Stimulated activated CD8-positive, alpha-beta memory T cell treated with anti-CD3 and anti-CD28 coated beads, Interleukin-4, amount 100 ng/mL, for 1 hour (primary cell): ENCODE measurements at places on chromosomes 6 and 20.

GRCh38 chr6:25960734-25961133 lies 1.9 kb upstream of the TRIM38 start:
- DNase-seq = no peak

- no peak for DNase-seq
Measured at GRCh38 chr6:154754152-154754551, 20.9 kb downstream of the SCAF8 start.

GRCh38 chr6:3329393-3330051 lies 70.8 kb downstream of the PSMG4 start:
- no peak for DNase-seq

- no peak for DNase-seq
Measured at GRCh38 chr6:89585154-89585553, 53.4 kb downstream of the LYRM2 start.

DNA sequence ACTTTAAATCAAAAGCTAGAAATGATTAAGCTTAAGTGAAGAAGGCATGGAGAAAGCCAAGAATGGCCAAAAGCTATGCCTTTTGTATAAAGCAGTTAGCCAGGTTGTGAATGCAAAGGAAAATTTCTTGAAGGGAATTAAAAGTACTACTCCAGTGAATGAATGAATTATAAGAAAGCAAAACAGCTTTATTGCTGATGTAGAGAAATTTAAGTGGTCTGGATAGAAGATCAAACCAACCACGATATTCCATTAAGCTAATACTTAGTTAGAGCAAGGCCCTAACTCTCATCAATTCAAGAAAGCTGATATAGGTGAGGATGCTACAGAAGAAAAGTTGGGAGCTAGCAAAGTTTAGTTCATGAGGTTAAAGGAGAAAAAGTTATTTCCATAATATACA lies 988.5 kb upstream of the ADGRB3 start:
- no peak for DNase-seq

DNA sequence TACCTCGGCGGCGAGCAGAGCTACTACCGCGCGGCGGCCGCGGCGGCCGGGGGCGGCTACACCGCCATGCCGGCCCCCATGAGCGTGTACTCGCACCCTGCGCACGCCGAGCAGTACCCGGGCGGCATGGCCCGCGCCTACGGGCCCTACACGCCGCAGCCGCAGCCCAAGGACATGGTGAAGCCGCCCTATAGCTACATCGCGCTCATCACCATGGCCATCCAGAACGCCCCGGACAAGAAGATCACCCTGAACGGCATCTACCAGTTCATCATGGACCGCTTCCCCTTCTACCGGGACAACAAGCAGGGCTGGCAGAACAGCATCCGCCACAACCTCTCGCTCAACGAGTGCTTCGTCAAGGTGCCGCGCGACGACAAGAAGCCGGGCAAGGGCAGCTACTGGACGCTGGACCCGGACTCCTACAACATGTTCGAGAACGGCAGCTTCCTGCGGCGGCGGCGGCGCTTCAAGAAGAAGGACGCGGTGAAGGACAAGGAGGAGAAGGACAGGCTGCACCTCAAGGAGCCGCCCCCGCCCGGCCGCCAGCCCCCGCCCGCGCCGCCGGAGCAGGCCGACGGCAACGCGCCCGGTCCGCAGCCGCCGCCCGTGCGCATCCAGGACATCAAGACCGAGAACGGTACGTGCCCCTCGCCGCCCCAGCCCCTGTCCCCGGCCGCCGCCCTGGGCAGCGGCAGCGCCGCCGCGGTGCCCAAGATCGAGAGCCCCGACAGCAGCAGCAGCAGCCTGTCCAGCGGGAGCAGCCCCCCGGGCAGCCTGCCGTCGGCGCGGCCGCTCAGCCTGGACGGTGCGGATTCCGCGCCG lies 994 bp downstream of the FOXC1 start:
- DNase-seq = no peak

DNA sequence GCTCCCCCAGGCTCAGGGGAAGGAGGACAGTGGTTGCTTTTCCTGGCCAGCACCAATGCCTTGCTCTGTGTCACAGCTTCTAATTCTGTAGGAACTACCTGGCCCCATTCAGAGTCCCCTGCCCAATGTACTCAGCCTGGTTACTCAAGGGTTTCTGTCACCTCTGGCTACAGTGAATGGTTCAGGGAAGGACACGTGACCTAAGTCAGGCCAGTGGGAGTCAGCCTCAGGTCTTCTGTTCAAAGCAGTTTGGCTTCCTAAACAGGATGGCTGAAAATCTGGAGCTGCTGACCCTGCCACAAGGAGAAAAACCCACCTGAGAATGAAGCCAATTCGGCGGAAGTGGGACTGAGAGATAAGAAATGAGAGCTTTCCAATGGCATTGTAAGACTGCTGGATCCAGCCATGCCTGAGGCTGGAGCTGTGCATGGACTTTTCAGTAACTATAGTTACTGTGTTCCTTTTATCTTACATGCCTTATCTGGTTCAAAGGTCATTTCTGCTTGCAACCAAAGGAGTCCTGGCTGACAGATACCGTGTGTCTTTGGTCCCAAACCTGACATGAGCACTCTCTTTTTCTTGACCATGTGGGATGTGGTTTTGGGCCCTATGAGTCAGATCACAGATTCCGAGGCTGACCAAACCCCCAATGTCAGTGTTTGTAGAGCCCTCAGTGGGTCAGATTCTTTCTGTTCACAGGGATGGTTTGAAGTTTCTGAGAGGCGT lies 104.3 kb downstream of the SULF2 start:
- DNase-seq = no peak

DNA sequence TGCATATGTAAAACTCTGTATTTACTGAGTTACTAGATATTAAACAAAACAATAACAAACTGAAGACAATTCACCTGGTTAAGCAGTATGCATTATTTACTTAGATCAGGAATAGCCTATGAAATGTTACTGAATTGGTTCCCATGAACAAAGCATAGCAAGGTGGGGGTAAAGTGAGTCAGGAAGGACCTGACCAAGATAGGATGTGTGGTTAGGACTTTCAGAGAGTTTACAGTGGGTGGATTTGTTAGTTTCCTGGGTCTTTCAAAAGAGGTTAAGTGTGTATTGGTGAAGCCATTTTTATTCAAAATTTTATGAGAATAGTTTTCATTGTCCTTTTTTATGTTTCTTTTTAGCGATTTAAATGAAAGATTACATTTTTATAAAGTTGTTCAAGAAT lies 32.9 kb downstream of the TBPL1 start:
- no peak for DNase-seq

DNA sequence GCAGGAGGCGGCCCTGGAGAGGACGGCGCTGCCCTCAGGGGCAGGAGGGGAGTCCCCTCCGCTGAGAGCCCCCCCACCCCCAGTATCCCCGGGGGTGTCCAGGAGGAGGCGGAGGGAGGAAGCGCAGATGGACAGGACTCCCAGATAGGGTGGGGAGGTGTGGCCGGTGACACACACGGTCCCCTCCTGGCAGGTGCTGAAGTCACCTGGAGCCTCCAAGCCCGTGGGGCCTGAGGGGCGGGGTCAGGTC lies 1.4 kb downstream of the STMN3 start:
- no peak for DNase-seq

DNA sequence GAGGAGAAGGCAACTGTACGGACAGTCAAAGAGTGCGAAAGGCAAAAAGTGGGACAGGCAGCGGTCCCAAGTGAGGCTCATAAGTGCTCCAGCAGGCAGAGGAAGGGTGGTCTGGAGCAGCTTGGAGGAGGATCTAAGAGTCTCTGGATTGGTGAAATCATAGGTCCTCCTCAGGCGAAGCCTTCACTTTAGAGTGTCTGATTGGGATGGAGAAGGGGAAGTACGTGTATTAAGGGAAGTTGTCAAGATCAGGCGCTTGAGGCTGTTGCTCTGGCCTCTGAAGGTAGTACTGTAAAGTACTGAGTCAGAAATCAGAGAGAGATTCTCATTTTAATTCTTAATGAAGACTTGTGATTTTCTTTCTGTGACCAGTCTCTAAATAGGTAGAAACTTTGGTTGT lies 185.6 kb downstream of the KIF16B start:
- no peak for DNase-seq

- DNase-seq = no peak
Measured at GRCh38 chr6:167793421-167793820, 33.3 kb upstream of the AFDN start.

DNA sequence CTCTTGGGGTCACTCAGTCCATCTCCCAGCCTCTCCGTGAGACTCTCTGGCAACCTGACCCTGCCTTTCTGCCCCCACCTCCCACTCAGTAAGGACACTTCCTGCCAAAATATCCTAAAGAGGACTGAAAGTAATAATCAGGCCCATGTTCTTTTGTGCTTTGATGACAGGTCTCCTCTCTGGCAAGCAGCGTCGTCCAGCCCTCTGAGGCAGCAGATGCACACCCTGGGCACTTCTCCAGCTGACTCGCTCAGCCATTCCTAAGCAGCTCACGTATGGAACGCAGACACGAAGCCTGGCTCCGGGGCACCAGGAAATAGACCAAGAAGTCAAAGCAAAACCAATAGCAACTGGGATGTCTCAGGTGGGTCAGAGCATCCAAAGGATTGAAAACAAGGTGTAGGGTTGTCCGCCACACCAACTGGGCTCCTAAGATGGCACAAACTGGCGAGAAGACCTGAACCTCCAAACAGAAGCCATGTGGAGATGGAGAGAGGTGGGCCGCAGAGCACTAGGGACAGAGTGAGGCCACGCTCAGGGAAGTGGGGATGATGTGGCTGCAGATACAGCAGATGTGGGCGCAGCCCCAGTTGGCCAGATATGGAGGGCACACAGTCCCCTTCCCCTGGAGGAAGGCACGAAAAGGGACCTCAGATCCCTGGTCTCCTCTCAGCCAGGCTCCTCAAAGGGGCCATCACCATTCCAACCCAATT lies 99.3 kb downstream of the PRND start:
- DNase-seq = no peak

DNA sequence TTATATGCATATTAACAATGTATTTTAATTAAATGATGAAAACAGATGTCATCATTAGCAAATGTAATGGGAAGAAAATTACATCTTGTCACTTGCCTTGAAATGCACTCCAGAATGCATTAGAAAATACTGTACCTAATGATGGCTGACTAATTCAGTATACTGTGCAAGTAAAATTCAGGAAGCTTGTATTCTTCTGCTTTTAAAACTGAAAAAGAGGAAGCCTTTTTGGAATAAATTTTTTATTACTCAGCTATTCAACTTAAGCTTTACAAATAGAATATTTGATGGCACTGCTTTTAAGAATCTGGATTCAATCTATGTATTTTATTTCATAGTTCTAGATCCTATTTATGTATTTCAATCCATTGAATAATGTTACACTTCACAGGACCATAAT lies 195.5 kb downstream of the RIMS1 start:
- no peak for DNase-seq

DNA sequence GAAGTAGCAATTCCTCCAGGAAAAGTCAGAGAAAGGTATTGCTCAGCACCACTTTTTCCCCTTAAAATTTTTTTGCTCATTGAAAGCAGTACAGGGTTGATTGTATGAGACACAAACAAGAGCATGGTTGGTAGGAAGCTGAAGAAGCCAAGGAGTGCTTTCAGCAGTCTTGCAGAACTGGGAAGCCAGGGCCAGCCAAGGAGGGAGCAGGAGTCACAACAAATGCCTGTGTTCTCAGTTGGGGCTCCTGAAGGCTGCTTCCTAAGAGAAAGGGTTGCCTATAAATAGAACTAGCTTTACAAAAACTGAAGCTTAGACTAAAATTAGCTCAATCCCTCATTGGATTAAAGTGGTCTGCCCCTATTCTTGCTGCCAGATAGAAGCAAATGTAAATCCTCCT lies 3.3 kb upstream of the THEMIS start:
- DNase-seq = no peak
